ENCODE measurements at places on chromosomes 13 and 19.

DNA sequence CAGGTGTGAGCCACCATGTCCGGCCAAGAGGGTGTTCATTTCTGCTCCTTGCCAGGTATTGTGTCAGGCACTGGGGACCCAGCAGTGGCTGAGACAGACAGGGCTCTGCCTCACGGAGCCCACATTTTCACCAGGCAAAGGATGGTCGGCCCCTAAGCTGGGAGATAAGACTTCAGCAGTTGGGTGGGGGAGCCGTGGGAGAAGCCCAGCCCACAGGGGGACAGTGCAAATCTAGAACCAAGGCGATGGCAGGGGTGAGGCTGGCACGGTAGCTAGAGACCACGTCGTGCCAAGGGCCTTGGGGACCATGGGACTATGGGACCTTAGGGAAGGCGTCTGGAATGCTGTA, 8.3 kb downstream of the LSR start:
- no peak for DNase-seq

- no peak for DNase-seq
Measured at GRCh38 chr13:58302349-58302748, 670.8 kb downstream of the PCDH17 start.

DNA sequence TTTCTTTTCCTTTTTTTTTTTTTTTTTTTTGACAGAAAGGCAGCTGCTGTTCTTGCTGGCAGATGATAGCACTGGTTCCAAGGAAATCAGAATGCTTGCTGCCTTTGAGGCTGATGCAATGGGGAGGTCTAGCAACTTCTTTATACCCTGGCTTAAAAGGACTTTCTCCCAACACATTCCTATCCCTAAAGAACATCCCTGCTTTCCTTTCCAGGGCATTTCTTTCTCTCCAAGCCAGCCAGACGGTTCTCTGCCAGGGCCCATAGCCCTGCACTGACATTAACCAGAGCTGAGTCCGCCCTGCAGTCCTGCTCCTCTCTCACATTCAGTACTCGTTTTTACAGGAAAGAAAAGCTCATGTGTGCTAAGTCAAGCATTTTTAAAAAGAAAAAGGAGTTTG, 133.9 kb upstream of the WASF3 start:
- DNase-seq, result no peak

GRCh38 chr13:113500530-113501265, 10.2 kb upstream of the DCUN1D2 start:
- DNase-seq, result no peak

DNA sequence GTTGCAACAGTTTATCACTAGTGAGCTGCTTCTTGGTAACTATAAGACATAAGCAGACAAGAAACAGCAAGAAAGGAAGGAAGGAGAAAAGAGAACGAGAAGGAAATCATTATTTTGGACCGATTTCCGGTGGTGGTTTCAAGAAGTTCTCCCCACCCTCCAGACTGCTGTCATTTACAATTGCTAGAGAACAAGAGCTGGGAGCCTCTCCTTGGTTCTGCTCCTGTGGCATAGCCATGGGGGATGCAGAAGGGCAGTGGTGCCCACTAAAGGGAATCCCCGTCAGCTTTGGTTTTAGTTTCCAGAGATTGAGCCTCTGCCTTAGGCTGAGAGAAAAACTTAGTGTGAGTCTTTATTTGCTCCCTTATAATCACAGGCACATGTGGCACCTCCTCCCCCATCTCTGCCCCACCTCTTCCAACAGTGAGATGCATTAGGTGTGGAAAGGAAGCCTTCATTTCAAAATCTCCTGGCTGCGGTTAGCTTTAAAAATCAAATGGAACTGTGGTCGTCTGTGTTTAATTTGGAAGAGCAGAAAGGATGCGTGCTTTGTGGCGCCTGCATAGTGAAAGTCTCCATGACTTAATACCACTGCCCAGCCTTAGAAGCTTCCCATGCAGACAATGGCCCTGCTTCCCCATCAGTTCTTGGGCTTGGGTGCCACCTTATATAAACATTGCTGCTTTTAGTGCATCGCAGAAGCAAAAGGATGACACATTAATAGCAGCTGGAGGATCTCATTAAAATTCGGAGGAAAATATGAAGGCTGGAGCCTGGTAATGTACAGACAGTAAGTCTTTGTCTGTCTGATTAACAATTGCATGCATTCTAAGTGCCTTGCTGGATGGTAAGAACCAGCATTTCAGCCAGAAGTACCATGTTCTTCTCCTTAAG, 25.0 kb downstream of the LRCH1 start:
- no peak for DNase-seq

GRCh38 chr13:45718063-45718462, 15.9 kb downstream of the CBY2 start:
- no peak for DNase-seq

- DNase-seq, result no peak
Measured at GRCh38 chr13:73169971-73170370, 111.2 kb downstream of the KLF5 start.

DNA sequence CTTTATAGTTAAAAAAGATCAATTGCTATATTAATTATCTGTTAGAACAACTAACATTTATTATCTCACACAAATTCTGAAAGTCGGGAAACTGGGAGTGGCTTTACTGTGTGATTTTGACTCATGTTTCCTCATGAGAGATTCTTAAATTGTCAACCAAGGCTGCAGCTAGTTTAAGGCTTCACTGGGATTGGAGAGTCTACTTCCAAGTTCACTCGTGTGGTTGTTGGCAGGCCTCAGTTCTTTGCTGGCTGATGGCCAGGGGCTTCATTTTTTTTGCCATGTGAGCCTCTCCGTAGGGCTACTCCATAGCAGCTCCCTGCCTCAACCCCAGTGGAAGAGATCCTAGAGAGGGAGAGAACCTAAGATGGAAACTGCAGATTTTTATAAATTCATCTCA, 24.5 kb upstream of the LPAR6 start:
- DNase-seq, result no peak

GRCh38 chr13:67100730-67101129, 129.4 kb downstream of the PCDH9 start:
- DNase-seq, result no peak

DNA sequence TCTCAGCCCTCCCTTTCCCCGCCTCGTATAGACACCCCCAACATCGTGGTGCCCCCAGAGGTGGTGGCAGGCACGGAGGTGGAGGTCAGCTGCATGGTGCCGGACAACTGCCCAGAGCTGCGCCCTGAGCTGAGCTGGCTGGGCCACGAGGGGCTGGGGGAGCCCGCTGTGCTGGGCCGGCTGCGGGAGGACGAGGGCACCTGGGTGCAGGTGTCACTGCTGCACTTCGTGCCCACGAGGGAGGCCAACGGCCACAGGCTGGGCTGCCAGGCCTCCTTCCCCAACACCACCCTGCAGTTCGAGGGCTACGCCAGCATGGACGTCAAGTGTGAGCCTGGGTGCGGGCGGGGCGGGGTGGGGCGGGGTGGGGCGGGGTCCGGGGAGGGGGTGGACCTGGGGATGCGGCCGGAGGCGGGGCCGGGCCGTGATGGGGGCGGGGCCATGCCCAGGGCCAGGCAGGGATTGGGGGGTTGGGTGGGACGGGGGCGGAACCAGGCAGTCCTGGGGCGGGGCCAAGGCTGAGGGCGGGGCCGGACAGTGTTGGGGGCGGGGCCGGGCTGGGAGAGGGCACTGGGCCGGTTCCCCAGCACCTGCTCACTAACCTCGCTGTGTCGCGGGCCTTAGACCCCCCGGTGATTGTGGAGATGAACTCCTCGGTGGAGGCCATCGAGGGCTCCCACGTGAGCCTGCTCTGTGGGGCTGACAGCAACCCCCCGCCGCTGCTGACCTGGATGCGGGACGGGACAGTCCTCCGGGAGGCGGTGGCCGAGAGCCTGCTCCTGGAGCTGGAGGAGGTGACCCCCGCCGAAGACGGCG, 7.8 kb downstream of the MAG start:
- no peak for DNase-seq

Data from central memory CD8-positive, alpha-beta T cell (primary cell).